ENCODE measurements at places on chromosomes 6 and 20.

DNA sequence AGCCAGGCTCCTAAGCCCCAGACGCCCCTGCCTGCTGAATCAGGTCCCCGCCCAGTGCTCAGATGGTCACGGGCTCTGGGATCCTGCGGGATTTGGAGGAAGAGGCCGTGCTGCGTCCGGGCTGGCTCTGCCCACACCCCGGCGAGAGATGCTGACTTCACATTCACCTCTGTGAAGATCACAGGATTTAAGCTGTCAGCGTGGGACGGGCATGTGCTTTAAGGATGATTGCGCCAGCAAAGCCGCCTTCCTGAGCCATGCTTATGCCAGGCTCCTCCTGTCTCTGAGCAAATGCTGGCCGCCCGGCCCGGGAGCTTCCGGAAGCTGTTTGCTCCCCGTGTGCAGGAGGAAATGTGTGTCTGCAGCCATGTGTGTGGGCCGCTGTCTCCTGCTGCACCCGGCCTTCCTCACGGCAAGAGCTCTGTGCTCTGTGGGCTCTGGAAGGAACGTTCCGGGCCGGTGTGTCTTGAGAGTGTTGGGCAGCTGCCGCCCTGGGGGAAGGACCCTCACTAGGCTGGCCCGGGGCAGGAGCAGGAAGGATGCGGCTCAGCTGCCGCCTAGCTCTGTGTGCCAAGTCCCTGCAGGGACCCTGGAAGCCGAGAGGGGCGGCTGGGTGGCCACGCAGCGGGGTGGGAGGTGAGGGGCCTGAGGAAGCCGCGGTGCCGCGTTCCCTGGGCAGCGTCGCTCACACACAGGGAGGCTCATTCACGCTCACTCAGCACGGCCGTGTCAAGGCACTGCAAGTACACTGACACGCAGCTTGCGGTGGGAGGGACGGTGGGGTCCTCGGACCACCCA lies 19.0 kb upstream of the BHLHE23 start:
- DNase-seq = no peak

DNA sequence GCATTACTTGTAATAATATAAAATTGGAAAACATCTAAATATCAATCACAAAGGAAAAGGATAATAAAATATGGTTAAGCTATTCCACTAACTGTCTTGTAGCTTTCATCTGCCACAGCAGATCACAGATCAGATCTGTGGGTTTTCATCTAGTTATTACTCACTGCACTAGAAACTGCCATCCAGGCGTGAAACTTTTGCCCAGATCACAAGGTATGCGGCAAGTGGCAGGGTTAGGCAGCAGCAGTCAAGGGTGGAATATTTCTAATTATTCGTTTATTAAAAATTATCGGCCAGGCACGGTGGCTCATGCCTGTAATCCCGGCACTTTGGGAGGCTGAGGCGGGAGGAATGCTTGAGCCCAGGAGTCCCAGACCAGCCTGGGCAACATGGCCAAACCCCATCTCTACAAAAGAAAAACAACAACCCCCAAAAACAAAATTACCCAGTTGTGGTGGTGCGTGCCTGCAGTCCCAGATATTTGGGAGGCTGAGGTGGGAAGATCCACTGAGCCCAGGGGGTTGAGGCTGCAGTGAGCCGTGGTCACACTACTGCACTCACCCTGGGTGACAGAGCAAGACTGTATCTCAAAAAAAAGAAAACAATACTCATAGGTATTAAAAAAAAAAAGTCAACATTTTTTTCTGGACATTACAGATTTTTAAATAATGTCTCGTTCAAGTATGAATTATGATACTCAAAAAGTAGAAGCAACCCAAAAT lies 32.1 kb downstream of the BEND3 start:
- DNase-seq = no peak

DNA sequence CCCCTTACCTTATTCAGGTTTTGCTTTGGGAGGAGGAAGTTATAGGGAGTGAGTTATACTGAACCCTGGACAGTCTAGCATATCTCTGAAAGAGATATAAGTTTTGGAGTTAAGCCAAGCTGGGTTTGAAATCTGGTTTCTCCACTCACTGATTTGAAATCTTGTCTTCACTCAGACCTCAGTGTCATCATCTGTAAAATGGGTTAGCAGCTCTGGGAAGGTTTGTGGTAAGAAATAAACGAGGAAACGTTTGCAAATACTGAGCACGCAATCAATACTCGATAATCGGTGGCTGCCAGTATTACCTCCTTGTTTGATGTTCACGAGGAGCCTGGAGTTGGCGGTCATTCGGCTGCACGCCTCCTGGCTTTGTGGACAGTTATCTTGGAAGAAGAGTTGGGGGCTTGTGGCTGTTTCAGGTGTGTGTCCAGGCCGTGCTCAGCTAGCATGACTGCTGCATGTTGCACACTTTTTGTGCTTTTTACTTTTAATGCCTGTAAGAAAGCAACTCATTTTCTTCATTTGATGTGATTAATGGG lies 61.8 kb downstream of the PAX1 start:
- no peak for DNase-seq

- DNase-seq = no peak
Observed at GRCh38 chr6:147382945-147383554, 125.4 kb upstream of the SAMD5 start.

DNA sequence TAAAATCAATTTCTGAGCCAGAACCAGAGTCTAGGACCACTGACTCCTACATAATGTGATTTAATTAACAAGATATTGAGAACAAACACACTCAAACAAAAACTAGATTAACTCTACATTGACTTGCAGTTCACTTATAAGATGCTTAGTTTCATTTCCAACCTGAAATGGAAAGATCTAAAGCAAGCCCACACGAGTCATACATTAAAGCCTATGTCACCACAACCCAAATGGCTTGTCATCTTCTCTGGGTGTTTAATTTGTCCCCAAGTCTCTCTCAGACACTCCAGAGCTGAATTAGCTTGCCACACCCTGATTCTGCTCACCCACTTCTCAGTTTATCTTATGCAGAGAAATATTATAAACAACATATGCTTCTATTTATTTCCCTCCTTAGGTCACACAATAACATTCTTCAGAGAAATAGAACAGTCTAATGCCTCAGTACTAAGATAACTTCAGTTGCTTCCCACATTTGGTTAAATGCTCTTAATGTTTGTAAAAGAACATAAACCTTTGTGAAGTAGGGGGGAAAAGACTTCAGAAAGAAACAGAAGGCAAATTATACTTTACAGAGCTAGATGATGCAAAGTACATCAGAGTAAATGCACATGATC lies 8.8 kb upstream of the FBXO30 start:
- DNase-seq = no peak

Data from central memory CD8-positive, alpha-beta T cell (primary cell).